Coronary artery (tissue), 2 donors: ENCODE measurements at places on chromosomes 1 and 21.

DNA sequence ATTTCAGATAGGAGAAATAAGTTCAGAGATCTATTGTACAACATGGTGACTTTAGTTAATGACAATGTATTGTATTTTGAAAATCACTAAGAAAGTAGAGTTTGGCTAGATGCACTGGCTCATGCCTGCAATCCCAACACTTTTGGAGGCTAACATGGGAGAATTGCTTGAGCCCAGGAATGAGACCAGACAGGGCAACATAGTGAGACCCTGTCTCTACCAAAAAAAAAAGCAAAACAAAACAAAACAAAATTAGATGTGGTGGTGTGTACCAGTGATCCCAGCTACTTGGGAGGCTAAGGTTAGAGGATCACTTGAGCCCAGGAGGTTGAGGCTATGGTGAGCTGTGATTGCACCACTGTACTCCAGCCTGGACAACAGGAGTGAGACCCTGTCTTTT is 27.2 kb downstream of the IVNS1ABP start:
- DNase-seq = no peak

- DNase-seq = no peak
These were observed 91.3 kb downstream of the ZSCAN20 start for GRCh38 chr1:33563699-33564098.

GRCh38 chr21:42637267-42638041 is 16.0 kb upstream of the PDE9A start:
- no peak for DNase-seq

GRCh38 chr21:33401630-33401992 is 1.6 kb upstream of the IFNGR2 start:
- DNase-seq = no peak

- DNase-seq = no peak
These were observed 16.6 kb upstream of the HAO2 start for GRCh38 chr1:119351997-119352396.
